ENCODE measurements at places on chromosomes 3 and 15.
A peak's percentile ranks its signal among the peaks of the same experiment; 100 is the strongest.

DNA sequence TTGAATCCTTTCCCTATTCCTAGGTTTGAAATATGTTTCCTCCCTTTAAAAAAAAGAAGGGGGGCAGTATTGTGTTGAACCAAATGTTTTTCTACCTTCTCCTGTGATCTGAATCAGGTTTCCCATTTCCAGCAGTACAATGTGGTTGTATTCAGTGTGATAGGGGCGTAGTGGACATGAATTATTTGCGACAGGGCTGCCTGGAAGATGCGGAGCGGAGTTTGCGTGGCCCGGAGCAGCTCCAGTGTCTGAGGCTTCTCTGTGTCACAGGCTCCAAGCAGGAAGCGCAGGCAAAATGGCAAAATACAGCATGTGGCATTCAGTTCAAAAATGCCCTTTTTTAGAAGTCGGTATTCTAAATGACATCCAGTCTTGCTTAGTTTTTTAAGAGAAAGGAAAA is 154.4 kb downstream of the PGPEP1L start:
- peak; percentile 80 for DNase-seq

DNA sequence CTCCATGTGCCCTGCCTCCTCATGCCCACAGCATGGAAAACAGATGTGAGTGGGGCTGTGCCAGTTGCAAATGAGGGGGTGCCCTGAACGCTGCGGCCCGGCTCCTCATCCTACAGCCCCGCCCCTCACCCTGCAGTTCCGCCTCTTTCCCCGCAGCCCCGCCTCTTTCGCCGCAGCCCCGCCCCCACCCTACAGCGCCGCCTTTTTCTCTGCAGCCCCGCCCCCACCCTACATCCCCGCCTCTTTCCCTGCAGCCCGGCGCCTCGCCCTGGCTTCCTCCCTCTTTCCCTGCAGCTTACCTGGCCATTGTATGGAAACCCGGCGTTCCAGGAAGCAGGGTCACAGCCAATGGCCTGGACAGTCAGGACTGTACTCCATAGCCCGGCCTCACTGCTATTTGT is 284.9 kb downstream of the TLE3 start:
- DNase-seq: no peak

DNA sequence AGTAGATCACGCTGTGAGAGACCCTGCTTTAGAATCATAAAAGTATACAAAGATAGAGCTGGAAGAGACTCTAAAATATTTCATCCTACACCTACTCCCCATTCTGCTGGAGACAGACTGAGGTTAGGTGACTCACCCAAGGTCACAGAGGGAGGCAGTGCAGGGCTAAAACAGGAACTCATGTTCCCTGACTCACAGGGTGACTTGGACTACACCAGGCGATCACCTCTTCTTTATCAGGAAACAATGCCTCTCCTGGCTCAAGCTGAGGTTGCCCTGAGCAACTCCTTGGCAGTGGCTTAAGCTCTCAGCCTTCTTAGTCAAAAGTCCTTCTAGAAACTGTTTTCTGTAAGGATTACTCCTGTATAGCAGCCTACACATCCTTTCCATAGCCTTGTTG is 26.4 kb upstream of the TNFAIP8L3 start:
- no peak for DNase-seq

GRCh38 chr3:197308591-197308990 is 10.2 kb upstream of the DLG1 start:
- DNase-seq: no peak

DNA sequence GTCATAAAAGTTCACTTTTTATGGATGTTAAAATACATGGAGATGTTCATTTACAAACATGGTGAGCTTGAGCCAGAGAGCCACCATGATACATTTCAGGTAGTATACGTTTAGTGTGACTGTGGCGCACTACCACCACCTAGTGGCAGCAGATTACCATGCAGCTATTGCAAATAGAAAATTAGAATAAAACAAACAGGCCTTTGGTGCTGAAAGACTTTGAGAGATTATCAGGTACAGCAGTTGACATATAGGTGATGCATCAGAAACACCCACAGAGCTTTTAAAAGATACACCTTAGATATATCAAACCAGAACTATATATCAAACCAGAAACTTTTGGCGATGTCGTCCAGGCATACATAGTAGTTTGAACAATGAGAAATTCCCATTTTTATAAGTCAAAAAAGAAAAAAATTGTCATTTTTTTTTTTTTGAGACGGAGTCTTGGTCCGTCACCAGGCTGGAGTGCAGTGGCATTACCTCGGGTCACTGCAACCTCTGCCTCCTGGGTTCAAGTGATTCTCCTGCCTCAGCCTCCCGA is 42.0 kb upstream of the ICE2 start:
- peak; percentile 91 for DNase-seq

- DNase-seq: no peak
Observed at GRCh38 chr3:40968666-40969065, 230.6 kb upstream of the CTNNB1 start.

DNA sequence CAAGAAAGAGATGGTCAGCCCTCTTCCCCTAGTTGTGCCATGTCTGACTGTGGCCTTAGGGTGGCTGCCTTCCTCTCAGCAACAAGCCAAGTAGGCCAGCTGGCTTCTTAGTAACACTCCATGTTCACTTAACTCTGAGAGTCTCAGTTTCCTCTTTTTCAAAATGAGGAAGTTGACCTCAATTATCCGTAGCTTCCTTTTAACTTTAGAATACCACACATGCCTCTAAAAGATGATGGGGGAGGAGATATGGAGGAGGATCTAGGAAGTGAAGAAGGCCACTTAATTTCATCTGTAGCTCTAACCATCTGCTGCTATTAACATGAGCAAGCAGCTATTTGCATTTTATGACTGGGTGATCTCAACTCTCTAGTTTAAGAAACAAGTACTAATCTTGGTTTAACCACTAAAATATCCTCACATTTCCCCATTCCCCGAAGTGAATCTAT is 32.9 kb downstream of the CD200R1L start:
- no peak for DNase-seq

- peak; percentile 28 for DNase-seq
Observed at GRCh38 chr3:66572938-66573710, 72.3 kb upstream of the LRIG1 start.

DNA sequence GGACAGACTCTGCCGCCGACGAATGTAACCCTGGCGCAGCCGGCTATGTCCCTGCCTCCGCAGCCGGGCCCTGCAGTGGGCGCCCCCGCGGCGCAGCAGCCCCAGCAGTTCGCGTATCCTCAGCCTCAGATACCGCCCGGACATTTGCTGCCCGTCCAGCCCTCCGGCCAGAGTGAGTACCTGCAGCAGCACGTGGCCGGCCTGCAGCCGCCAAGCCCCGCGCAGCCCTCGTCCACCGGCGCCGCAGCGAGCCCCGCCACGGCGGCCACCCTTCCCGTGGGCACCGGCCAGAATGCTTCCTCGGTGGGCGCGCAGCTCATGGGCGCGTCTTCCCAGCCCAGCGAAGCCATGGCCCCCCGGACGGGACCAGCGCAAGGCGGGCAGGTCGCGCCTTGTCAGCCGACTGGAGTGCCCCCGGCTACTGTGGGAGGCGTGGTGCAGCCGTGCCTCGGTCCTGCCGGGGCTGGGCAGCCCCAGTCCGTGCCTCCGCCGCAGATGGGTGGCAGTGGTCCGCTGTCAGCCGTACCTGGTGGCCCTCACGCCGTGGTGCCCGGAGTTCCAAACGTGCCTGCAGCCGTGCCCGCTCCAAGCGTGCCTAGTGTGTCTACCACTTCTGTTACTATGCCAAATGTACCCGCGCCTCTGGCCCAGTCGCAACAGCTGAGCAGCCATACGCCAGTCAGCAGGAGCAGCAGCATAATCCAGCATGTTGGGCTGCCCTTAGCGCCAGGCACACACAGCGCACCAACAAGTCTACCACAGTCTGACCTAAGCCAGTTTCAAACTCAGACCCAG is 2.4 kb downstream of the TSC22D2 start:
- DNase-seq: peak; percentile 54

DNA sequence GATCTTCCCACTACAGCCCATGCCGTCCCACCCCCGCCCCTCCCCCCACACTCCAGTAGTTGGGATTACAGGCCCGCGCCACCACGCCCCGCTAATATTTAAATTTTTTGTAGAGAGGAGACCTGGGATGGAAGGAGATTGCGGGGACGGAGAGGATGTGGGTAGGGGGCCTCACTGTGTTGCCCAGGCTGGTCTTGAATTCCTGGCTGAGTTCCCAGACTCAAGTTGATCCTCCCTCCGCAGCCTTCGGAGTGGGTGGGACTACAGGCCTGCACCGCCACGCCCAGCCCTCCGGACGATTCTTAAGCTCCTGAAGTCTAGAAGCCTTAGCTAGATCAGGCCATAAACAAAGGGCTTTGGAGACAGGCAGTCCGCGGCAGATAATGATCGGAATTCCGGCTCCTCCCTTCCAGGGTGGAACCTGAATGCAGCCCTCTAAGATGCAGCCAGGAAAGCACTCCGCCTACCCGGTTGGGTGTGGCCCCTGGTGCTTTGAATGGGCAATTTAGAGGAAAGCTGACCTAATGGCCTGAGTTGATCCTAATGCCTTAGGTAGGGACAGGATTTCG is at the start of gene DPPA2:
DPPA2 (minus strand) TSS at position 356 of the 569 bp plus-strand sequence. CDS start 1,975 bp downstream, outside the sequence.
- DNase-seq: no peak

- no peak for DNase-seq
Observed at GRCh38 chr3:155202626-155203025, 90.9 kb downstream of the STRIT1 start.

- DNase-seq: no peak
Observed at GRCh38 chr3:4722103-4722502, 229.0 kb downstream of the ITPR1 start.

DNA sequence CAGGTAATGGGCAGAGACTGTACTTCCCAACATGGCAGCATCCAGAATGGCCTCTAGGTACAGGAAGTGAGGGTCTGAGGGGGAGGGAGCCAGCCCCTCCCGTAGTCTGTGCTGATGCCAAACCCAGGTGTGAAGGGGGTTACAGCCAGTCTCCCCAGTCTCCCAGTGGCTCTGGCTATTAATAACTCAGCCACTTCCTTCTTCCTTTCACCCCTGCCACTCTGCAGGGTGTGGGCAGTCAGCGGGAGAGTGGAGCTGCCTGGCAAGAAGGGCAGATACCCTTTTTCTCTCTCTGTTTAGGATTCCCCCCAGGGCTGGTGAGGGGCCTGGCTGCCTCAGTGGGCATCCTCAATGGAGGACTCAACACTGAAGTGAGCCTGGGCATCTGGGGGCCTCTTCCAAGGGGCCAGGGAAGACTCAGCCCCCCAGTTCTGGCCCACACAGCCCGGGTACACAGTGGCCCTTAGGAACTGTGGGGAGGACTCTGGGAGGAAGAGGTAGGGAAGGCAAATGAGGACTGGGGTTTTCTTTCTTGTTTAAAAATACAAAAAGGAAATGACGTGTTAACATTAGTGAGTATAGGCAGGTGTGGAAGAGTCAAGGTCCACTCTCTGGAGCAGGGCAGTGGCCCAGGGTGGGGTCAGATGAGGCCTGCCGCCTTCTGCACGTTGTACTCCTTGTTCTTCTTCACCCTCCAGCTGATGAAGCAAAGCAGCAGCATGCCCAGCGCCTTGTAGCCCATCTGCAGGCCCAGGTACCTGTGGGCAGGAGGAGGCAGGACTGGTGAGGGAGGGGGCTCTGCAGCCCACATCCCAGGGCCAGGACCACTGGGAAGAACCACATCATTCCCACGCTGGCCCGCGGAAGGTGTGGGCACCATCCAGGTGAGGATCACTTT is 38.6 kb upstream of the RAB6B start:
- DNase-seq: no peak

- no peak for DNase-seq
Observed at GRCh38 chr3:188264226-188265207, 110.6 kb downstream of the LPP start.

- no peak for DNase-seq
Observed at GRCh38 chr3:98583766-98584165, 9.6 kb downstream of the CPOX start.

DNA sequence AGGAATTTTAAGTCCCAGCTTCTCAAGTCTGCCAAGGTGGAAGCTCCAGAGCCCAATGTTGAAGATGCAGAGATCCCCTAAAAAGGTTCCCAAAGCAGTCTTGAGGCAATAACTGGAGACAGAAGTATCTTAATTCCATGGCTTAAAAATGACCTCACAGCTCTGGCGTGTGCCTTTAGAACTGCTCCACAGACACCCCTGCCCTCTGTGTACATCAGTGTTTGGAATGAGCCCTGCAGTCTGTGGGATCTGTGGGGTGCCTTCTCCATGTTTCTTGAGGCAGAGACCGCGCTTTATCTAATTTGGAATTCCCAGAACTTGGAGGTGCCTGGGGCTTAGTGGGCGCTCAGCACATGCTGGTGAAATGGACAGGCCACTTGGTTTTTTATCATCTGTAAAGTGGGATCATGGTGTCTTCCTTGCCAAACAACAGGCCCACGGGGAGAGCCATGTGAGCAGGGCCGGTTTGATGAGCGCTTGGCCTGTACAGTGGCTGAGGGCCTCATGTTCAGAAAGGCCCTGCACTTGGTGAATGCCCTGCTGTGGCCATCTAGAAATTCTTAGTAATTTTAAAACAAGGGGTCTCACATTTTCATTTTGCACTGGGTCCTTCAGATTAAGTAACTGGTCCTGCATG is 7.1 kb downstream of the ITGA11 start:
- DNase-seq: no peak

GRCh38 chr15:69344238-69344637 is 45.5 kb downstream of the PAQR5 start:
- DNase-seq: no peak

DNA sequence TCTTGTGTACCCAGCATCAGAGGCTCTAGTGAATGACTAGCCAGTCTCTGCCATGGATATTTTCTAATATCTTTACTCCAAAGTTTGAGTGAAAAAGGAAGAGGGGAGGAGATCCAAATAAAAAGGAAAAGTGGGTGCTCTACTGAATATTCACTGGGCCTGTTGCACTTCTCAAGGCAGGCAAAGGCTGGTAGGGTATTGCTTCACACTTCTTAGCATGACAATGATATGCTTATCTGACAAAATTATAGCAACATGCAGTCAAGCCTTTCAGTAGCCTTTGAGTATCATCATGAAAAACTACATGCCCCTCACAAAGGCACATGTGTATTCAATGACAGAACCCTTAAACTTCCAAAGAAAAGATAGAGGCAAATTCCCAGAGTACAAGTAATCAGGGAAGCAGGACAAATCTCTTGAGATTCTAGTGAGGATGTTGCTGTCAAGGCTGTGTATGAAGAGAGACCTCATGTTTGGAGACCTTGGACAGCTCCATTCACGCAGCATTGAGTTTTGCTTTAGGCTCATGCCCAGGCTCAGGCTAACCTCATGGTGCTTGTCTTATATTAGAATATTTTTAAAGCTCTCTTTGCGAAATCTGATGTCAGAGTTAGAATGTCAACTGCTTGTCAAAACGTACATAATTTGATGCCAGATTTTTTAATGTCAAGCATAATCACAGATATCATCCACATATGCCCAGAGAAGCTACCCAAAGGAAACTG is 506.9 kb downstream of the OCA2 start:
- DNase-seq: no peak

- DNase-seq: no peak
Observed at GRCh38 chr3:179880868-179881267, 155.9 kb downstream of the PEX5L start.

GRCh38 chr3:42014921-42015533 is 53.1 kb upstream of the ULK4 start:
- peak; percentile 35 for DNase-seq
